ENCODE measurements at places on chromosomes 2 and 18. TPM values are rescaled to one million over a fixed set of nuclear protein-coding genes. Genes with fewer than 3 reads are reported as not detected.

Gene ANKRD53
- 1.4 TPM for total RNA-seq

Gene EFEMP1
- total RNA-seq: 141 TPM

Gene MLPH
- 60.1 TPM for total RNA-seq

Gene ARHGAP28
- total RNA-seq: 6.6 TPM

Gene TP53I3
- 21.0 TPM for total RNA-seq

Gene CTAGE1
- total RNA-seq: not detected

Gene GBX2
- total RNA-seq: not detected

Gene NDUFAF7
- total RNA-seq: 22.6 TPM

Gene CDK5R2
- not detected for total RNA-seq

Gene GPR155
- total RNA-seq: 16.8 TPM

GRCh38 chr18:7987284-7987976 is 420.3 kb downstream of the PTPRM start:
- no peaks in the 10 kb centered on the region for H3K36me3 ChIP-seq
- no peak overlapping the region for H3K4me3 ChIP-seq
- no peak for DNase-seq
- H3K4me1 ChIP-seq: no peaks in the 10 kb centered on the region
- H3K27ac ChIP-seq: no peak overlapping the region

DNA sequence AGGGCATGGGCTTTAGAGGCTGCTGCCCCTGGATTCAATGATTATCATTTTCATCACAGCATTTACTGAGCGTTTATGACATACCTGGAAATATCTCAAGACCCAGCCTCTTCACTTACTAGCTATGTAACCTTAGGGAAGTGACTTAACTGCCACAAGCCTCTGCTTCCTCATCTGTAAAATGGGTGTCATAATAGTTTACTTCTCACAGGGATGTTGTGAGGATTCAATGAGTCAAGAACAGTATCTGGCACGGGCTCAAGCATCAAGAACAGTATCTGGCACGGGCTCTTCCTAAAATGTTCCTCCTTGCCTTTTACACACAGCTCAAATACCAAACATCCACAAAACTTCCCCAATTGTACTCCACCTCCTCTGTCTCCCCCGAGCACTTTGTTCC is 31.4 kb downstream of the LGALSL start:
- H3K36me3 ChIP-seq: no peaks in the 10 kb centered on the region
- no peak for DNase-seq
- no peak overlapping the region for H3K4me3 ChIP-seq
- no peaks in the 10 kb centered on the region for H3K27me3 ChIP-seq
- H3K27ac ChIP-seq: no peak overlapping the region
- no peaks in the 10 kb centered on the region for H3K4me1 ChIP-seq

GRCh38 chr2:151650456-151650855 is 83.8 kb downstream of the NEB start:
- no peaks in the 10 kb centered on the region for H3K36me3 ChIP-seq
- DNase-seq: no peak
- no peaks in the 10 kb centered on the region for H3K27me3 ChIP-seq

DNA sequence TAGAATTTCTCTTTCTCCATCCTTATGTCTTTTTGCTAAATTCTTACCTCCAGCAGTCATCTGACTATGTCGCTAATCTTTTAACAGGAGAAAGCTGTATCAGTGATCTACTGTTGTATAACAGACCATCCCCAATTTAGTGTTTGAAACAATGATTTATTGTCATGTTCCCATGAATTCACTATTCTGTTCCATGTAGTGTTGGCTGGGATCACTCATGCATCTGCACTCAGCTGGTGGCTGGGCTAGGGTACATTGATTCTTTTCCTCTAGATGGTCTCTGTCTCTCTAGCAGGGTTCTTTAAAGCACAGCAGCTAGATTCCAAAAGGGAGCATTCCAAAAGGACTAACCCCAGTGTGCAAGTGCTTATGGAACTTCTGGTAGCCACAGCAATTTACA is 184.2 kb upstream of the FANCL start:
- no peaks in the 10 kb centered on the region for H3K36me3 ChIP-seq
- no peak overlapping the region for H3K4me3 ChIP-seq
- no peak for DNase-seq
- no peak overlapping the region for H3K27ac ChIP-seq
- peaks cover 6% of the 10 kb centered on the region for H3K4me1 ChIP-seq
- peaks cover 38% of the 10 kb centered on the region for H3K27me3 ChIP-seq

DNA sequence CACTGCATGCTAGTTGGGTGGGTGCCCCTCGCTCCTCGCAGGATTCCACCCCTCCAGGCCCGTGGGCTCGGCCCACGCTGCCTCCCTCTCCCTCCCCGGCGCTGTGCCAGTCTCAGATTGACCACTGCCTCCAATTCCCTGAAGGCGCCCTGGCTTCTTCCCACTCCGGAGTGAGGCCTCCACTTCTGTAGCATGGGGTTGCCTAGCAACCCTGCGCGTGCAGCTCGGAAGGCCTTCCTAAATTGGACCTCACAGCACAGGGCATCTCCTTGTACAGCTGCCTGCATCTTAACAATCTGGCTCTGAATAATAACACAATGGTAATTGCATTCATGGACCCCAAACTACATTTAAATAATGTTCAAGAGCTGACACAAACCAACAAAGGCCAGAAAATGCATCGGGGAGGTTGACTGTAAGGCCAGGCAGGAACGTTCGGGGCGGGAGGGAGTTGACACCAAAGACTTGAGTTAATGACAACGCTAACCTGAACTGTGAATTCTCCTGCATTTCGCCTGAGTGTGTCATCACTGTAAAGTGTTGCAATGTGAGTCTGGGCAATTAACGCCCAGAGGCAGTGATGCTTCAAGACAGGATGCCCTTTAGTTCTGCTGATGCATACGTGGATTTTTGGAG is 222.9 kb downstream of the ZBTB7C start:
- H3K27me3 ChIP-seq: no peaks in the 10 kb centered on the region
- H3K27ac ChIP-seq: peak overlapping the region; percentile 52
- H3K4me3 ChIP-seq: no peak overlapping the region
- DNase-seq: no peak

GRCh38 chr2:229348128-229348527 is 77.0 kb upstream of the PID1 start:
- no peaks in the 10 kb centered on the region for H3K36me3 ChIP-seq
- H3K4me1 ChIP-seq: no peaks in the 10 kb centered on the region
- no peak overlapping the region for H3K27ac ChIP-seq
- H3K4me3 ChIP-seq: no peak overlapping the region

DNA sequence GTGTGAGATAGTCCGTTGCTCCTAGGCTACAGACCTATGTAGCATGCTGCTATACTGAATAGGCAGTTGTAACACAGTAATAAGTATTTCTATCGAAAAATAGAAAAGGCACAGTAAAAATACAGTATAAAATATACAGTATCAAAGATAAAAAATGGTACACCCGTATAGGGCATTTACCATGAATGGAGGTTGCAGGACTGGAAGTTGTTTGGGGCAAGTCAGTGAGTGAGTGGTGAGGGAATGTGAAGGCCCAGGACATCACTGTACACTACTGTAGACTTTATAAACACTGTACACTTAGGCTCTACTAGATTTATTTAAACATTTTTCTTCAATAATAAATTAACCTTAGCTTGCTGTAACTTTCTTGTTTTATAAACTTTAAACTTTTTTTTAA is 3.5 kb downstream of the MAP3K20 start:
- H3K4me1 ChIP-seq: peaks cover 27% of the 10 kb centered on the region
- no peaks in the 10 kb centered on the region for H3K36me3 ChIP-seq
- H3K27me3 ChIP-seq: no peaks in the 10 kb centered on the region
- no peak for DNase-seq
- no peak overlapping the region for H3K4me3 ChIP-seq

DNA sequence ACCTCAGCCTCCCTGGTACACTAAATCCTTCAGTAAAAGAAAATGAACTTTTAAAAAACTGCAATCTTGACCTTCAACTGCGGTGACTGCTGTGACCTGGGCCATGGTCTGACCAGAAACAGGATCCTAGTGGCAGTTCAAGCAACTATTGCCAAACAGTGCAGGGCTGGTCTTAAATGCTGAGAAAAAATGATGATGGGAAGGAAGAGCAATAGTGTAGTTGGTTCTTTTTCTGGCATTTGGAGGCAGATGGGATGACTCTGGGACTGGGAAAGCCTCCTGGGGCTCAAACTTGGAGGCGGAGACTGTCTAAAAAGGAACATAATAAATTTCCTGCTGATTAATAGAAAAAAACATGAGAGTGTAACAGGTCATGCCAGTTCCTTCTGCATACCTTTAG is 45.4 kb downstream of the CHN1 start:
- DNase-seq: no peak
- H3K4me3 ChIP-seq: no peak overlapping the region
- peak overlapping the region; percentile 55 for H3K27ac ChIP-seq
- H3K4me1 ChIP-seq: peaks cover 13% of the 10 kb centered on the region
- no peaks in the 10 kb centered on the region for H3K27me3 ChIP-seq

DNA sequence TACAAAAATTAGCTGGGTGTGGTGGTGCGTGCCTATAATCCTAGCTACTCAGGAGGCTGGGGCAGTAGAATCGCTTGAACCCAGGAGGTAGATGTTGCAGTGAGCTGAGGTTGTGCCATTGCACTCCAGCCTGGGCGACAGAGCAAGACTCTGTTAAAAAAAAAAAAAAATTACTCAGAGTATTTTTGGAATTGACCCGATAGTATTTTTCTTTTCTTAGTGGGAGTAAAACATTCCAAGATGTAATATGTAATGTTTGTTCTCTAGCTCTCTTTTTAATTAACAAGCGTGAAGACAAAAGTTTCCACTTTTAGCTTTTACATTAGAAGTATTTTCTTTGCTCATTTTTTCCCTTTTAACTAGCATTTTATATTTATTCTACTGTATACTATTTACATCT is 12.0 kb upstream of the TMEM18 start:
- no peaks in the 10 kb centered on the region for H3K27me3 ChIP-seq
- H3K36me3 ChIP-seq: no peaks in the 10 kb centered on the region
- H3K4me1 ChIP-seq: peaks cover 27% of the 10 kb centered on the region
- no peak overlapping the region for H3K27ac ChIP-seq
- no peak for DNase-seq

DNA sequence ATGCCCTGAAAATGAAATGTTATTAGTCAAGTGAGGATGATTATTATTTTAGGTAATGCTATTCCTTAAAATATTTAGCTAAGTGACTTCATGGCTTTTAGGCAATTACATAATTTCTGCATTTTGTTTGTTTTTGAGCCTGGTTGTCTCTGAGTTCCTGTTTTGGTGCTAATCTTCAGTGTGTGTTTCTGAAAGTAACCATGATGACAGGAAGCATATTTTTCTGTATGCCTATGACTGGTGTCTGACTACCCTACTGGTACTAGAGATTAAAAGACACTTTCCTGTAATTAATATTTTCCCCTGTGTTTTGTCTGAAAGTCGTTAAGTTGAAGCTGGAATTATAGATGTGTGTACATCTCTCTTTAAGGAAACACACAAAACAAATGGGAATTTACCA is 295.0 kb upstream of the SPRED2 start:
- no peak overlapping the region for H3K4me3 ChIP-seq
- DNase-seq: no peak
- H3K4me1 ChIP-seq: no peaks in the 10 kb centered on the region
- no peak overlapping the region for H3K27ac ChIP-seq
- no peaks in the 10 kb centered on the region for H3K36me3 ChIP-seq

- no peak for DNase-seq
- H3K4me1 ChIP-seq: peaks cover 15% of the 10 kb centered on the region
- no peak overlapping the region for H3K4me3 ChIP-seq
- H3K27me3 ChIP-seq: no peaks in the 10 kb centered on the region
- H3K27ac ChIP-seq: no peak overlapping the region
- no peaks in the 10 kb centered on the region for H3K36me3 ChIP-seq
Observed at GRCh38 chr18:45106331-45106774, 425.7 kb downstream of the SETBP1 start.

GRCh38 chr2:20599001-20599600 is 51.8 kb downstream of the HS1BP3 start:
- H3K4me3 ChIP-seq: no peak overlapping the region
- H3K36me3 ChIP-seq: no peaks in the 10 kb centered on the region
- H3K27ac ChIP-seq: peak overlapping the region; percentile 60

- peaks cover 3% of the 10 kb centered on the region for H3K4me1 ChIP-seq
- no peak for DNase-seq
- no peaks in the 10 kb centered on the region for H3K36me3 ChIP-seq
- H3K27me3 ChIP-seq: no peaks in the 10 kb centered on the region
- H3K4me3 ChIP-seq: no peak overlapping the region
Observed at GRCh38 chr2:173021939-173022371, 53.7 kb upstream of the MAP3K20 start.

DNA sequence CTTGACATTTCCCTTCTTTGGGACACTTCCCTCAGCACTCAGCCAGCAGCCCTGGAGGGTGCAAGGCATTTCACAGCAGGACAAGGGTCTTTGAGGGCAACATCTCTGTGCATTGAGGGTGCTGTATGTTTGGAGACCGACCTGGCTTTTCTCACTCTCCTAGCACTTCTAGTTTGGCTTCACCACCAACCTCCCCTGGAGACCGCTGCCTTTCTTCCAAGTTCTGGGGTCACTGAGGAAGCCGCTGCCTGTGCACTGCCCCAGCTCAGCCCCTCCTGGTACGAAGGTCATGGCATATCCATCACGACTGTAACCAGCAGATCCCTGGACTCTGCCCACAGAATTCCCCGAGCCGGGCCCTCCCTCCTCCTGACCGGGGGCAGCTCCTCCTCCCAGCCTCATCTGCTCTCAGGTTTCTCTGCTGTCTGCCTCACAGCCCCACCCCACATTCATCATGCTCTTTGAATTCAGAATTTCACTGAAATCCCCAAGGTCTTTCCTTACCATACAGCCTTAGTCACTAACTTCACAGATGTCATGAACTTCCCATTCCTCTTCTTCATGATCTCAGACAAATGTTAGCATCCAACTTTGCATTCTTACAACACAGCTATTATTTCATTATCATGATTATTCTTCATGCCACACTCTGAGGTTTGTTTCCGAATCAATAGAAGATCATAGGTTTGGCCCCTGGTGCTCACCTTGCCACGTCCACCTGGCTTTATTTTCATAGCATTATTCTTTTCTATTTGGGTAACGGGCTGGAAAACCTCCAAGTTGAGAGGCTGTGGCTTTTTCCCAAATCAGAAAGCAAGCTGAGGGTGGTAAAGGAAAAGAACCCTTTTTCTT is 113.0 kb upstream of the COPS8 start:
- H3K4me1 ChIP-seq: no peaks in the 10 kb centered on the region
- DNase-seq: peak; percentile 55
- H3K27ac ChIP-seq: no peak overlapping the region
- H3K4me3 ChIP-seq: no peak overlapping the region

DNA sequence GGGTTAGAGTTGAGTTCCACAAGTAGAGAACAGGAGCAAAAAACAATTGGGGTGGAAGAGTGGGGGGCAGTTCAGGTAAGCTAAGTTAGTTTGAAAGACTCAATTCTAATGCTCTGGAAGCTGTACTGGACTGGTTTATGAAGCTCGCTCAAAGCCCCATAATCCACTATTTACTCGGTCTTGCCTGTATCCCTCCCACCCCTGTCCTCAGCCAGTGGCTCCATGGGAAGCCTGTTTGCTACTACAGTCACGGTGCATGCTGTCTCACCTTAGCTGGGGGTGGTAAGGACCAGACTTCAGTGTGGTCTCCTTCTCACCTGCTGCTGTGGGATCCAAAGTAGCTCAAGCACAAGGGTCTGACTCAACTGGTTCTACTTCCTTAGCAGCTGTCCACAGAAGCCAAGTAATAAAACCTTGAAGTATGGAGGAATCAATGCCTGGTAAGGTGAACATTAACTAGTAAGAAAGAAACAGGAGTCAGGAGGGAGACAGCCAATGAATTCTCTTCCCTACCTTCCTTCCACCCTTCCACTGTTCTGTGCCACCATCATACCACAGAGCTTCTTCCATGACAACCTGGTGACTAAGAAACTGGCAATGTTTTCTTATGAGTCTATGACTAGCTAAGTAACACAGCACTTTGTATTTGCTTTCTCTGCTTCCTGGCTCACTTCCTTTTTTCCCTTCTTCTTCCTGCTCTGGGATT is 230.8 kb downstream of the SRBD1 start:
- no peaks in the 10 kb centered on the region for H3K4me1 ChIP-seq
- no peak overlapping the region for H3K4me3 ChIP-seq
- no peaks in the 10 kb centered on the region for H3K27me3 ChIP-seq

Measured in tibial nerve (tissue), 4 donors.